Globus pallidus (tissue), 1 donor: ENCODE measurements at places on chromosomes 3 and 15.

- DNase-seq = no peak
These were observed 149.9 kb upstream of the STT3B start for GRCh38 chr3:31382856-31383255.

GRCh38 chr3:162994165-162994564, 1497.6 kb downstream of the OTOL1 start:
- DNase-seq = no peak

- peak; percentile 68 for DNase-seq
These were observed 17.8 kb upstream of the ERICH6 start for GRCh38 chr3:150721285-150722130.

GRCh38 chr3:134078169-134078831, 48.6 kb upstream of the SLCO2A1 start:
- no peak for DNase-seq

- no peak for DNase-seq
These were observed 42.8 kb downstream of the BDH1 start for GRCh38 chr3:197512691-197513571.

GRCh38 chr3:167835953-167836352, 100.4 kb downstream of the SERPINI1 start:
- DNase-seq = no peak
